ENCODE measurements at places on chromosomes 1 and 21. TPM values are rescaled to one million over a fixed set of nuclear protein-coding genes. Genes with fewer than 3 reads are reported as not detected.

TDRD10 gene
- not detected for total RNA-seq

TNFRSF1B gene
- 252 TPM for total RNA-seq

GPR52 gene
- 11.3 TPM for total RNA-seq

TAS1R1 gene
- not detected for total RNA-seq

GIPC2 gene
- total RNA-seq = not detected

C1orf21 gene
- total RNA-seq = 0.59 TPM

VAV3 gene
- total RNA-seq = 21.5 TPM

TNFAIP8L2 gene
- 4.3 TPM for total RNA-seq

ARTN gene
- total RNA-seq = 1.5 TPM

MRAP gene
- not detected for total RNA-seq

PTAFR gene
- 0.54 TPM for total RNA-seq

IRF6 gene
- total RNA-seq = 0.86 TPM

FCGR3B gene
- not detected for total RNA-seq

SLAMF6 gene
- total RNA-seq = 60.0 TPM

AMPD1 gene
- 0.69 TPM for total RNA-seq

RIIAD1 gene
- total RNA-seq = not detected

GDAP2 gene
- total RNA-seq = 27.9 TPM

NFASC gene
- total RNA-seq = not detected

RIPPLY3 gene
- not detected for total RNA-seq

Measured in CD4-positive, CD25-positive, alpha-beta regulatory T cell (primary cell).